ENCODE measurements at places on chromosomes 6 and 20.
A peak's percentile ranks its signal among the peaks of the same experiment; 100 is the strongest.

- no peak for DNase-seq
Measured at GRCh38 chr6:119142041-119142440, 63.6 kb upstream of the FAM184A start.

GRCh38 chr6:73121421-73121993, 103.8 kb downstream of the KHDC1L start:
- peak; percentile 53 for DNase-seq

DNA sequence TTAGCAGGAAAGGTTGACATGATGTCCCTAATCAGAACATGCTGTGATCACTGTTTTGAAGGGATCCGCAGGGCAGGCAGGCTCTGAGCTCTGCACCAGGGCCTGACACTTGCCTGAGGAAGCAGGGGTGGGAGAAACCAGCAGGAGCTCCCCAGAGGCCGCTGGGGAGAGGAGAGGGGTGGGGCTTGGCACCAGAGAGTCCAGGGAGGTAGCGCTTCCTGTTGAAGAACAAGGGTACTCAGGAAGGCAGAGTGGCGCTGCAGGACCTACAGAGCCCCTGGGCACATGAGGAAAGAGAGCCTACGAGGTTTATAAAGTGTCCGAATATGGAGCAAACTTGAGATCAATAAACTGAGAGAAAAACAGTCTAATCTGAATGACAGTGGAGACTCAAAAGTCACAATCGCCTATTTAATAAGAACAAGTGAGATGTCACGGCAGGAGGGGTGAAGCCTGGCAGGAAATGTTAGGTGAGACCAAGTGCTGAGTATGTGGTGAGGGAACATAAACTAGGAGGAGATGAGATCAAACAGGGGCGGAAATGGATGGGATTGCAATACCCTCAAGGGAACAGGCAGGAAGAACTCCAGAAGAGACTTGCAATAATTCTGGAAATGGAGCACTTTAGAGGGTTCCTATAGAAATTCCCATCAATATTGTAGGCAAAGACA, 5.8 kb upstream of the TBXT start:
- no peak for DNase-seq

- no peak for DNase-seq
Measured at GRCh38 chr6:166005401-166005943, 162.2 kb downstream of the TBXT start.

DNA sequence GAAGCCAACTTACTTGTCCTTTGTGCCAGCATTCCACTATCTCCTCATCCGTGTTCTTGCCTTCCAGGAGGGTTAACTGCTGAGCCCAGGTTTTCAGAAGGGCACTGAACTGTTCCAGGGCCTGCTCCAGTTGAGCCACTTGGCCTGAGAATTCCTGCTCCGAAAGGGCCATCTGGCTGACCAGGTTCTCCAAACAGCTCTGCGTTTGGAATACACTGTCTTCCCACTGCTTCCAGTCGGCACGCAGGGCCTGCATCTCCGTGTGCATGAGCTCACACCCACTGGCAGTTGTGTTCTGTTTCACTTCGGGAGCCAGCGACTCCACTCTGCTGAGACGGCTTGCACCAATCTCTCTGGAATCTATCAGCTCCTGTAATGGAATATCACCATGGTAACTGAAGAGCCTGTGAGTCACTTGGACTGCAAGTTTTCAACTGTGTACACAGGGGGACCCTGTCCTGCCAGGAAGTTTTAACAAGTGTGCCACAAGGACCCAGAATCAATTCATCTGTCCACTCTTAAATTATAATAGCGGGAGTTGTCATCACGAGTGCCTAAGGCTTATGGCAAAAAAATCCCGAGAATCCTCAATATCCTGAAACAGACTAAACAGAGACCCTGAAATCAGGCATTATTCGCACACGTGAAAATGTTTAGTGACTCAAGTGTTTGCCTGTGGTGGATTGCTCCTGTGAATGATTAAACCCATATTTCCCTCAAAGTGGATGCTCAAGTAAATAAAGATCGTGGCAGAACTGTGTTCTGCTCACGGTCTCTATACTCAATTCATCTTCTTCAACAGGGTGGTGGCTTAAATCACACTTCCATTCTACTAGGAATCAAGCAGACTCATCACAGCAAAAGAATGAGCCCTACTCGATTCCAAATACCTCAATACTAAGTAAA, 255.9 kb downstream of the SYNE1 start:
- peak; percentile 94 for DNase-seq

GRCh38 chr6:34627296-34627695, 69.3 kb downstream of the ILRUN start:
- no peak for DNase-seq

GRCh38 chr20:10928841-10929421, 255.1 kb upstream of the JAG1 start:
- DNase-seq, result no peak

DNA sequence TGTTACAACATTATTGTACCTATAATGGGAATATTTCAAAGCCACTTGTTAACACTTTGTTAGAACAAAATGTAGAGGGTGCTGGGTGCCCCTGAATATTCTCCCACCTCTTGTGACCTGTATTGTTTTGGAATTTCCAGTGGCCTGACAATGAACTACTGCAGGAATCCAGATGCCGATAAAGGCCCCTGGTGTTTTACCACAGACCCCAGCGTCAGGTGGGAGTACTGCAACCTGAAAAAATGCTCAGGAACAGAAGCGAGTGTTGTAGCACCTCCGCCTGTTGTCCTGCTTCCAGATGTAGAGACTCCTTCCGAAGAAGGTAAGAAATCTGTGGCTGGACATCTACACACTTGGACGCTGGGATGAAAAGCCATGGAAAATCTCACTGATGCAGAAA, 28.9 kb downstream of the PLG start:
- no peak for DNase-seq

GRCh38 chr6:137729866-137730629, 137.0 kb upstream of the TNFAIP3 start:
- peak; percentile 50 for DNase-seq
